ENCODE measurements at places on chromosomes 1 and 21. TPM values are rescaled to one million over a fixed set of nuclear protein-coding genes. Genes with fewer than 3 reads are reported as not detected.

GRCh38 chr1:109279615-109280278 is 3.2 kb downstream of the PSRC1 start:
- no peak for DNase-seq

KAZN gene
- total RNA-seq = 29.5 TPM

DNA sequence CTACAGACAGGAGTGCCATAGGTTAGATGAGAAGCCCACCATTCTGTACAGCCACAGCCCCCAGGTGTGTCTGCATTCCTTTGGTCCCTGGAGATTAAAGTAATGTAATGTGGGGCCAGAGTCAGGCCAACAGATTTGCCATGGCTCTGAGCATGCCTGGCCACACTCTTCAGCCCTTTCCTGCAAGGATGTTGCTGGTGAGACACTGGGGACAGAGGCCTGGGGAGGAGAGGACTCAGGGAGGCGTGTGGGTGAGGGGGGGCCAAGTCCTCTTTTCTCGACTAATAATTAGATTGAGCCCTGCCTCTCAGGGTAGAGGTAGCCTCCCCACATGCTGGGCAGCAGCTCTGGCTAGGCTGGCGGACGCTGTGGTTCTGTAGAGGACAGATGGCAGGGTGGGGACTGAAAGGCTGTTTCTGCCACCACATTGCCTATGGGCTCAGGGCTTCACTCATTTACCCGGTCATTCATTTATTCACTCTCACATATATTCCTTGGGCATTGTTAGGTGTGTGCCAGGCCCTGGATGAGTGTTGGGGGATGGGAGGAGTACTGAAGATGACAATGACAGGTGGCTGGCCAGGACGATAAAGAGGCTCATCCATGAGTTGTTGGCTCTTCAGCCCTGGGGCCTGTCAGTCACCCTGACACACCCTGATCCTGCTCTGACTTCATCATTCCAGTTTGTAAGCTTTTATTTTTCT is 7.1 kb upstream of the PRCC start:
- no peak for DNase-seq

GRCh38 chr1:224435318-224435763 is 744 bp upstream of the WDR26 start:
- DNase-seq = no peak

DNA sequence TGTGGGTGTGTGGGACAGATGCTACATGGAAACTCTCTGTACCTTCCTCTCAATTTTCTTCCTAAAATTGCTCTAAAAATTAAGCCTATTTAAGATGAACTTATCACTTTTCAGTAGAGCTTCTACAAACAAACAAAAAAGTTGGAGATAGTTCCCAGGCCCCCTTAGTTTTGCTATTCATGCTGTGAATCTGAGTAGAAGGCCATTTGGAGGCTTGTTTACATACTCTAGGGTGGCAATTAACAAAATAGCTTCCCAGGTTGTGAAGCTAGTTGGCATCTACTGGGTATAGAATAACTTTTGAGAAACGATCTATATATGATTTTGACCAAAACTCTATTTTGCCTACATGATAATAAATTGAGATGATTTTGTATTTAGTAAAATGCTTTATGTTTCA is 541.4 kb upstream of the B3GALT2 start:
- DNase-seq = no peak

DNA sequence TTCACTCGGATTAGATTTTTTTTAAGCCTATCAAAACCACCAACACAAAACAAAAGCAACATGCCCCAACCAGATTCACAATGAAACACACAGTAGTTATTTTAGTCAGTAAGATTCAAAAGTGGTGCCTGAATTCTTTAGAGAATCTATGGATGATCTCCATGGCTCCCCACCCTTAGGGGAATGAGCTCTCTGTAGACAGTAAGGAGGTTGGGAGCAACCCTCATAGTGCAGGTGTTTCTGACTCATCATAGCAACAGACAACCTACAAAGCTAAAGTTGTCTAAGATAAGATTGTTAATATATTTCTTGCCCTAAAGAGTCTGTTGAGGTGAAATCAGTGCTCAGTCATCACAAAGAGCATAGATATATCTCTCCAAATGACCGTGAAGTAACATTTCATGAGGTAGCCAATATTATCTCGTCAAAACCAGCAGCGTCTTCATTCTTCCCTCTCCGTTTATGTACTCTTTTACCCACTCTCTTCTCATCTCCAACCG is 78.3 kb downstream of the ADAMTS1 start:
- DNase-seq = no peak

GRCh38 chr1:182809414-182809957 is 19.9 kb downstream of the NPL start:
- no peak for DNase-seq

DNA sequence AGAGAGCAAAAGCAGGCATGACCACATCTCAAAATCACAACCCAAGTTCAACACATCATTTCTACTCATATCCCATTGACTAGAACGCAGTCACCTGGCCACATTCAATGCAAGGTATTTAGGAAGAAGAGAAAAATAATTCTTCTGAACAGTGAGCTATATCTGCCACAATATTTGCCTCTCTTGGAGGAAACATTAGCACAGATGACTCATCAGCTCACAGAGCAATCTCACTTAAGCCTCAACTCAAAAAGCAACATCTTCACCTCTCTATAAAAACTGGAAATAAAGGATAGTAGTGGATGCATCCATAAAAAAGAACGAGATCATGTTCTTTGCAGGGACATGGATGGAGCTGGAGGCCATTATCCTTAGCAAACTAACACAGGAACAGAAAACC is 143.9 kb upstream of the FMN2 start:
- DNase-seq = no peak

DNA sequence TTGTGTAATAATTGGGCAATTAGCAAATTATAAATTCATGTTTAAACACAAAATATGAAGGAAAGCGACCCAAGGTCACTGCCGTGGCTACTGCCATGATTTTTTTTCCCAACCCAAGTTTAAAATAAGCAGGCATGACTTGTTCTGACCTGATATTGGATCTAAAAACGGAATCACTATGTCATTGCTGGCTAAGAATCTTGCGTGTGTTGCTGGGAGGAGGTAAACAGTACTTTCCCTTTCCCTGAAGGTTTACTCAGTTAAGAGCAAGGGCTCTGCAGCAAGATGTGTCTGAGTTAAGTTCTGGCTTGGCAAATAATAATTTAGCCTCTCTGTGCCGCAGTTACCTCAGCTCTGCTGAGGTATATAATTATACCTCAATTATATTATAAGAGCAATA is 125.7 kb upstream of the L1TD1 start:
- no peak for DNase-seq

- DNase-seq = no peak
Measured at GRCh38 chr1:39128126-39128525, 76.4 kb upstream of the MACF1 start.

DNA sequence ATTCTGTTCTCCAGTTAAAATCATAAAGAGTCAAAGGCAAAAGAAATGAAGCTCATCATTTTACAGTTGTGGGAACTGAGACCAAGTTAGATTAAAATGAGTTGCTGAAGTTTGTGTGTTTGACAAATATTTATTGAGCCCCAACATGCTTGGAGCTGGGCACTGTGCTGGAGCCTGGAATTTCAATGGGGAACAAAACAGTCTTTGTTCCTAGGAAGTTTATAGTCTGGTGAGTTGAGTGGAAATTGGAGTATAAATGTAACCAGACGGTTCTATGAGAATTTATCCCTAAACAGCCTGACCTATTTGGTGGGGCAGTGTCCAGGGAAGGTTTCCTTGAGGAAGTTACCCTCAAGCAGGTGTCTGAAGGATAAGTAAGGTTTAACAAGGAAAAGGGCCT is 294.4 kb downstream of the PRDM2 start:
- no peak for DNase-seq

DNA sequence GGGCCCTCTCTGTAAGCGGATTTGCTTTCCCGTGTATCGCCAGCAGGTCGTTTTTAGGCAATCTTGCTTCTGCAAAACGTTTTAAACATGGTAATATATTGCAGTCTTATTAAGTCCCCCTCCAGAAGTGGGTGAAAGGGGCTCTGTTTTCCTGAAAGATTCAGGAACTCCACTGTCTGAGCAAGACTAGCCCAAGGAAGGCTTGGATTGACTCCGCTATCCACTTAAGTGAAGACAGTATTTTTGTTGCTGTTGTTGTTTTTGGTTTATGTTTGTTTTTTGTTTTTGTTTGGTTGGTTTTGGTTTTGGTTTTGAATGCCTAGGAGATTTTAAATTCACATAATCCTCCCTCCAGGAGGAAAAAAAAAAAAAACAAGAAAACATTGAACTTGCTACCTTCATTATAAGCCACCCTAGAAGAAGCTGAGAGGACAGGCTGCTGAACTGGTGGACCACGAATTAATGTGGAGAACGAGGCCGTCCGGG is 29.1 kb upstream of the NFIA start:
- no peak for DNase-seq

DNA sequence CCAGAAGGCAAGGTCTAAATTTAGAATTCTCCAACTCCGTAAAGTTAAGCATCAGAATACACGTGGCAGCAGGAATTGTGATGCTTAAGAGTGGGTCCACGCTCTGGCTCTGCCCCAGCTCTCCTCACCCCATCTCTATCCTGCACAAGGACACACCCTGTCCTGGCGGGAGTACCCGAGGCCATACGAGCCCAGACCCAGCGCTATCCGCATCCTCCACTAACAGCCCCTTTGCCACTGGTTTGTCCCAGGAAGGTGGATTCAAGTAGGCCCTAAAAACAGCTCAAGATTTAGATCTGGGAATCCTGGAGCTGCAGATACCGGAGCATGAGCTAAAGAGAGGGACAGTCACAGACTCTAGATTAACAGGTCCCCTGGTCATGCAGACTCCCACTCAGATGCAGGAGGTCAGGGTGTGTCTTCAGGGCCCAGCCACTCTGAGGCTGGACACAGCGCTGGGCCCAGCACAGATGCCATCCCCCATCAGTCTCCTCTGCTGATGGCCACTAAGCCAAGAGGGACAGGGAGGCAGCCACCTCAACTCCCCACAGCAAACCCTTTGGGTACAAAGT is 393.3 kb downstream of the NPHP4 start:
- peak; percentile 49 for DNase-seq

DNA sequence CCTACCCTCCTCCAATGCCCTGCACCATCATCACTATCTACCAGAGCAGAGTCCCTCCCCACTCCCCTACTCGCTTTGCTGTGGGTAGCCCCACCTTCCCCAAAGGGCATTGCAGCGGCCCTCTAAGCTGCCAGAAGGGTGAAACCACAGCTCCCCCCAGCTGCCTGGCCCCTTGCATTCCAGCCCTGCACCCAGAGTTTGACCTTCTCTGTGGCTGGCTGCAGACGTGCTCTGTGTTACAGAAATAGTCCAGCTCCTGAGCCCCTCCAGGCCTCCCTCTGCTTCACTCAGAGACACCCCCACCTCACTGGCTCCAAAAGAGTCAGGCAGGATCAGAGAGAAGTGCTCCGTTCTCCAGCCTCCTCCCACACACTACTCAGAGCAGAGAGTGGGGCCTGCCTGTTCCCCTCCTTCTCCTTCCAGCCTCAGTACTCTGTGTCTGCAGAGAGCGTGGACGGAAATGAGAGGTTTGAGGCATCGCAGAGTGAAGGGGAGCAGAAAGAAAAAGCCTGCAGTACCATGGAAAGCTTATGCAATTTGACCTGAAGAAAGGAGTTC is 63.2 kb downstream of the PLEKHA6 start:
- DNase-seq = no peak

DNA sequence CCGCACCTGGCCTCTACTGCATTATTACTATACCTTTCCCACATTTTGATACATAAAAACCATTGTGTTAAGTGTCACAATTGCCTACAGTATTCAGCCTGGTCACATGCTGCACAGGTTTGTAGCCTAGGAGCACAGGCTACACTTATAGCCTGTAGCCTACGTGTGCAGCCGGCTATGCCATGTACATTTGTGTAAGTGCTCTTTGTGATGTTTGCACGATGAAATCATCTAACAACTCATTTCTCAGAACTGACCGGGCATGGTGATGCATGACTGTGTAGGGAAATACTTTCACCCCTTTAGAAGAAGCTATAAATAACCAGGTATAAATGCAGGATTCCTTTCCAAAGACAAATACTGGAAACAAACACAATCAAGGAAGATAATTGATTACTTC is 12.1 kb downstream of the ERG start:
- no peak for DNase-seq

DNA sequence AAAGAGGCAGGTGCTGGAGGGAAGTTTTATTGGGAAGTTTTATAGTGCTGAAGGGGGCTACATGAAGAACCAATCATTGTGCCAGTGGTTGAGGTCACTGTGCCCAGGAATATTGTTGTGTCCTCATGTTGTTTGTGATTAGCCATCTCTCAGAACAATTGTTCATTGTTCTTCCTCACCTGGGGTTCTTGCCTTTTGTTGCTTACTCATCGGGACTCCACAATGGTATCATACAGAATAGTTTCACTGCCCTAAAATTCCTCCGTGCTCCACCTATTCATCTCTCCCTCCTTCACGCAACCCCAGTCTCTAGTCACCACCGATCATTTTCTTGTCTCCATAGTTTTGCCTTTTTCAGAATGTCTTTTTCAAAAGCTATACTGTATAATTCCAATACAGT is 38.9 kb upstream of the CDC14A start:
- no peak for DNase-seq

ATP1A1 gene
- total RNA-seq = 358 TPM

DNA sequence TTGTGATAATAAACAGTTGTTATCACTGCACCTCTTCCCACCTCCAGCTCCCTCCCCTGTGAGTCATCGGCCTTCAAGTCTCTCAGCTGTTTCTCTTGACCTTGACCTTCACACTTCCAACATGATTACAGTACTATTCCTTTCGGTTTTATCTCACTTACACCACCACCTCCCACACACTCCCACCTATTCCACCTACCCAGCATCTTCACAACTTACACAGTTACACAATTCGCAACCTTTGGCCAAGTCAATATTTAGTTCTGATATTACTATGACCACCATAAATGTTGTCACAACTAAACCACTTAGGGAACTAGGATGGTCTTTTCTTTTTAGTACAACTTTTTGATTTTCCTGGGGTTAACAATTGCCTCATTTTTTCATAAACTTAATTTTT is 60.2 kb downstream of the RIPK4 start:
- DNase-seq = no peak

DNA sequence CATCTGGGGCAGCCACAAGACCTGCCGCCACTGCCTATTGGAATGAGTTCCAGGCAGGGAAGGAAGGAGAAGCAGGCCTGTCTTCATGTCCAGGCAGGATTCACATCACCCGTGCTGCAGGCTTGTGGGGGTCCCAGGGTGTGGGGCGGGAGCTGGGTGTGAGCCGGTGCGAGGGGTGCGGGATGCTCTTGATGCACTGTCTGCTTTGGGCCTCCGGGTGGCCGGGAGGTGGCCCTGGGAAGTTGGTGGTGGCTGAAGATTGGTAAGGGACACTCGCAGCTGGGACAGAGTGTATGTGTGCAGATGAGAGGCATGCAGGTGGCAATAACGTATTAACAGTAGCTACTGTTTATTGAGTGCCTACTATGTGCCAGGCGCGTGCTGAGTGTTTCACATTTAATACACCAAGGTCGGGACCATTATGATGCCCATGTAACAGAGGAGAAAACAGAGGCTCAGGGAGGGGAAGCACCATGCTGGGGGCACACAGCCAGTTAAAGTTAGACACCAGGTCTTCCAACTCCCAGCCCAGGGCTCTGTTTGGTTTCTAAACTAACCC is 3.3 kb downstream of the CROCC start:
- DNase-seq = no peak
